ENCODE measurements at places on chromosomes 2 and 18. TPM values are rescaled to one million over a fixed set of nuclear protein-coding genes. Genes with fewer than 3 reads are reported as not detected.

GRCh38 chr2:84856787-84857186, 24.1 kb downstream of the TRABD2A start:
- no peaks in the 10 kb centered on the region for H3K4me1 ChIP-seq
- no peak overlapping the region for H3K27ac ChIP-seq
- H3K27me3 ChIP-seq = no peaks in the 10 kb centered on the region
- no peak for DNase-seq
- H3K36me3 ChIP-seq = no peaks in the 10 kb centered on the region
- H3K4me3 ChIP-seq = no peak overlapping the region

- no peaks in the 10 kb centered on the region for H3K27me3 ChIP-seq
- no peak overlapping the region for H3K4me3 ChIP-seq
- H3K27ac ChIP-seq = peak overlapping the region; percentile 75
- DNase-seq = no peak
- H3K4me1 ChIP-seq = no peaks in the 10 kb centered on the region
Observed at GRCh38 chr2:159093497-159093896, 125.1 kb downstream of the TANC1 start.

DNA sequence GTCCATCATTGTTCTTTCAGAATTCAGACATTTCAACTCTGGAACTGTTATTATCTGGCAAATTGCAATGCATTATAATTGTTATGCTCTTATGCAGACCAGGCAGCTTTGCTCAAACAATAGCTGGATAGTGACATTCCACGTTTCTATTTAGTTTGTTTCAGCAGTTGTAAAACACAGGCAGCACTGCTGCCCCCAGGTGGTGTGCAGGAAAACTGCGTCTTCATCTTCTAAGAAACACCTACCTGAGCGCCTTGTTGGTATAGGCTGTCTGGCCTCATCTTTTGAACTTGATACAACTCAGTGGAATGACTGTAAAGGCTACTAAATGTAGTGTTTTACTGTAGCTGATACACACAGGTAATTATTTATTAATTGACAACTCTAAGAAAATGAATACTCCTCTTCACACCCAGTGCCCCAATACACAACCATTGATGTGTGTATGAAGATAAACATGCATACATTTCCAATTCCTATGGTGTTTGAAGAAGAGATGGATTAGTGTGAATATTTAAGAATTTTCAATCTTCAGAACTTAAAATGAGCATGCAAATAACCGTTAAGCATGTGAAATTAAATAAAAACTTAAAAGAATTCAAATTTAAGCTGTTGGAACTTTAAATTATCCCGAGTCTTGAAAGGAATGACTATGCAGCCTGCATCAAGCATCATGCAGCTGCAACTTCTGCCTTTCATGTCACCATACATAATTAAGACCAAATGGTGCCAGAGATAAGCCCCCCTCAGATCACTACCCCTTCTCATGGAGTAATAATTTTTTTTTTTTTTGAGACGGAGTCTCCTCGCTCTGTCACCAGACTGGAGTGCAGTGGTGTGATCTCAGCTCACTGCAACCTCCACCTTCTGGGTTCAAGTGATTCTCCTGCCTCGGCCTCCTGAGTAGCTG, 85.6 kb downstream of the CD8B2 start:
- H3K4me1 ChIP-seq = no peaks in the 10 kb centered on the region
- no peaks in the 10 kb centered on the region for H3K36me3 ChIP-seq
- no peak for DNase-seq
- H3K4me3 ChIP-seq = no peak overlapping the region

DNA sequence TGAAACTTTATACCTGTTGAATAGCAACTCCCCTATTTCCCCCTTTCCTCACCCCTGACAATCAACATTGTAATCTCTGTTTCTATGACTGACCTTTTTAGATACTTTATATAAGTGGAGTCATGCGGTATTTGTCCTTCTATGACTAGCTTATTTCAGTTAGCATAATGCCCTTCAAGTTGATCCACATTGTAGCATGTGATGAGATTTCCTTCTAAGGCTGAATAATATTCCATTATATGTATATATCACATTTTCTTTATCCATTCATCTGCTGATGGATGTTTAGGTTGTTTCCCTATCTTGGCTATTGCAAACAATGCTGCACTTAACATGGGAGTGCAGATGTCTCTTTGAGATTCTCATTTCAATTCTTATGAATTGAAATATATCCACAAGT, 9.5 kb downstream of the FASTKD2 start:
- H3K4me1 ChIP-seq = no peaks in the 10 kb centered on the region
- no peaks in the 10 kb centered on the region for H3K36me3 ChIP-seq
- H3K4me3 ChIP-seq = no peak overlapping the region
- DNase-seq = no peak

- no peaks in the 10 kb centered on the region for H3K27me3 ChIP-seq
- H3K4me1 ChIP-seq = peaks cover 9% of the 10 kb centered on the region
- H3K4me3 ChIP-seq = no peak overlapping the region
- no peaks in the 10 kb centered on the region for H3K36me3 ChIP-seq
- peak; percentile 69 for DNase-seq
Observed at GRCh38 chr2:157898591-157898996, 22.5 kb upstream of the ACVR1 start.

DNA sequence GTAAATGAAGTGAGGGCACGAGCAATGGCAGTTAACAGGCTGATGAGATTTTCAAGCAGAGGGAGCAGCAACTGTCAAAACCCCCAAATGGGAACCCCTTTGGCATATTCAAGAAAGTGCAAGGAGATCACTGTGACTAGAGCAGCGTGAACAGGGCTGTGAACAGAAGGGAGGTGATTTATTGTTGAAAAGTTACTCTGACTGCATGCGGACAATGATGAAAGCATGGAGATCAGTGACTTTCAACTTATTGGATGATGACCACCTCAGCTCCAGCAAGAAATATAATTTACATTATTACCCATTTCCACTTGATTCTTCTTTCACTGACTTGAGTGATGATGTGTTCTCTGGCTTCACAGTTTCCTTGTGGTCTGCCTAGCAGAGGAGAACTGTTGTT, 187.8 kb upstream of the BOD1L2 start:
- H3K36me3 ChIP-seq = peaks cover 14% of the 10 kb centered on the region
- H3K27ac ChIP-seq = no peak overlapping the region
- no peaks in the 10 kb centered on the region for H3K27me3 ChIP-seq
- DNase-seq = no peak

DNA sequence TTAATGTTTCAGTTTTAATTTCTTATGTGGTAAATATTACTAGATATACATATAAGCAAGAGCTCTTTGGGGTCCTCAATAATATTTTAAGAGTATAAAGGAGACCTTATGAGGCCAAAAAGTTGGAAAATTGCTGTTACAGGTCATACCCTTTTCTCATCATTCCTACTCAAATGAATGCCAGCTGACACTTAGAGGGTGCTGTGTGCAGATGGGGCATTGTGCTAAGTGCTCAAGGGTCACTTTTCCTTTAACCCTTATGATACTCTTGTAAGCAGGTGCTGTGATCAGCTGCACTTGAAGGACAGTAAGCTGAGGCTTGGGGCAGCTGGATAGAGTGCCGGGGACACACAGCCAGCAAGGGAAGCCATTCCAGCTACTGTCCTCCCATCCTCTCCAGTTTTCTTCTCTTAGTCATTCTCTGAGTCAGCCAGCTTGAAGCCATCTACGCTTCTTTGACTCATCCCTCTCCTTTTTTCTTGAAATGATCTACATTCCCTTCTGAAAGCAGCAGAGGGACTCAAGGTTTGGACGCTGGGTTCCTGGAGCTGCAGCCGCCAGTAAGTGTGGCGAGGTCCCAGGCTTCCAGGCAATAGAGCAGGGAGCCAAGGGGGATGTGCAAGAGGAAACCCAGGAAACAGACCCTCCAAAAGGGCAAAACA, 42.0 kb upstream of the CREB1 start:
- no peaks in the 10 kb centered on the region for H3K36me3 ChIP-seq
- no peak for DNase-seq
- H3K27me3 ChIP-seq = no peaks in the 10 kb centered on the region

- no peaks in the 10 kb centered on the region for H3K36me3 ChIP-seq
- DNase-seq = peak; percentile 90
- no peaks in the 10 kb centered on the region for H3K27me3 ChIP-seq
- no peak overlapping the region for H3K4me3 ChIP-seq
- H3K27ac ChIP-seq = peak overlapping the region; percentile 74
Observed at GRCh38 chr2:30359644-30360167, 87.3 kb upstream of the LCLAT1 start.

GRCh38 chr18:41262688-41263087, 692.3 kb upstream of the PIK3C3 start:
- peaks cover 34% of the 10 kb centered on the region for H3K4me1 ChIP-seq
- H3K36me3 ChIP-seq = no peaks in the 10 kb centered on the region
- H3K4me3 ChIP-seq = no peak overlapping the region
- no peak overlapping the region for H3K27ac ChIP-seq

DNA sequence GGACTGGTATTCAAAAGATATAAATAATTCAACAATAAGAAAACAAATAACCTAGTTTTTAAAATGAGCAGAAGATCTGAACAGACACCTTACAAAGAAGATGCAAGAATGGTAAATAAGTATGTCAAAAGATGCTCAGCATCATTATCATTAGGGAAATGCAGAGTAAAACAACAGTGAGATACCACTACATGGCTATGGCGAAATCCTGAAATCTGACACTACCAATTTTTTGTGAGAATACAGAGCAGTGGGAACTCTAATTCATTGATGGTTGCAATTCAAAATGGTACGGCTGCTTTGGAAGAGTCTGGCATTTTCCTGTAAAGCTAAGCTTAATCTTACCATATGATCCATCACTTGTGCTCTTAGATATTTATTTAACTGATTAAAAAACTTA, 151.8 kb downstream of the UBR3 start:
- no peak for DNase-seq
- no peak overlapping the region for H3K4me3 ChIP-seq

DNA sequence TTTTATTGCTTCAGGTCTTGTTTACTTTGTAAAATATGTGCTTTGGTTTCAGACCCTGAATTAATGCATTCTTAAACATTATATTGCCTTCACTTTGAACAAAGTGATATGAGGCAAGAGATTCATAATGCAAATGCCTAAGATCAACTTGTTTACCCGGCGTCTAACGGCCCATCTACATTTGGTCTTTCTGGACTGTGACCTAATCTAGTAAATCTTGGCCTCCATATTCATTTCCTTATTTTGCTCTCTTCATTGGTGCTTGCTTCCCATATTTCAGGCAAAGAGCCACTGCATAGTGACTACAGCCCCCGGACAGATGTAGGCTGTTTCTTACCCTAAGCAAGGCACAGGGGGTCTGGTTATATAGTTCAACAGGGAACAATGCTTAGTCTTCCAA, 53.0 kb upstream of the SLC39A10 start:
- no peaks in the 10 kb centered on the region for H3K4me1 ChIP-seq
- no peak overlapping the region for H3K4me3 ChIP-seq
- DNase-seq = no peak
- no peaks in the 10 kb centered on the region for H3K27me3 ChIP-seq
- H3K36me3 ChIP-seq = no peaks in the 10 kb centered on the region
- no peak overlapping the region for H3K27ac ChIP-seq

DNA sequence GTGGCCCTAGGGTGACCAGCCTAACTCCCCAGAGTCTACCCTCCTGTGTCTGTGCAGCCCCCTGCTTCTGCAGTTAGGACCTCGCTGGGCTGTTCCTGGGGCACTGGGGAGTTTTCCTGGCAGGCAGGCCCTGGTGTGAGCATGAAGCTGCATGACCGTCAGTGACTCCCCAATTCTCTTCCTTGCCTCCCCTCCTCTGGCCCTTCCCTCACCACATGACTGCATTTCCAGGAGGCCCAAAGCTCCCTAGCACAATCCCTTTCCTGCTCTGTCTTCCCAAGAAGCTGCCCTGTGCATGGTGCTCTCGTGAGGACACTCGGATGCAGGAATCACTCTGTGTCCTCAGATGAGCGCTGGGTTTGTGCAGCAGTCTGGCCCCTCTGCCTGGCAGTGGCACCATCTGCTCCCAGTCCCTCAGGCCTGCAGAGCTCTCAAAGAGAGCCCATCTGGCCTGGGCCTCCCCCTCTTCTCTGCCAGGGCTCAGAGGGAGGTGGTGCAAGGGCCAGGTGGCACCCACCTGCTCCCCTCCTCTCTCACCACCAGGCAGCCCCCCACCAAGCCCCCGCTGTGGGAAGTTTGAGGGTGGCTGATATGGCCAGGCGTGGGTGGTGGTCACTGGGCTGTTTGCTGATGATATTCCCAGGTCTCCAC, 125.6 kb upstream of the HS6ST1 start:
- no peak overlapping the region for H3K27ac ChIP-seq
- no peak overlapping the region for H3K4me3 ChIP-seq
- no peaks in the 10 kb centered on the region for H3K27me3 ChIP-seq
- H3K36me3 ChIP-seq = no peaks in the 10 kb centered on the region

DNA sequence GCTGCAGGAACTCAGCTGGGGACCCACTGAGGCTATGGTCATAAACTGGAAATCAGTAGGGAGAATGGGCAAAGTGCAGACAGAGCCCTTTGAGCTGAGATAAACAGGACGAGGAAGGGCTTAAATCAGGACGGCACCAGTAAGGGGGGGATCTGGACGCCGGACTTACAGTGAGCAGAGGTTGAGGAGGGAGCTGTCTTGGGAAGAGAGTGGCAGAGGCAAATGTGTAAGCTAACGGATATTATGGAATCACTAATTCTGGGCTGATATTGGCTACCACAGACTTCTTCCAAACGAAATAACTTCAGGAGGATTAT, 539 bp downstream of the CYP27A1 start:
- peaks cover 18% of the 10 kb centered on the region for H3K4me1 ChIP-seq
- H3K36me3 ChIP-seq = no peaks in the 10 kb centered on the region
- H3K27me3 ChIP-seq = no peaks in the 10 kb centered on the region
- DNase-seq = no peak

- DNase-seq = no peak
- H3K27ac ChIP-seq = no peak overlapping the region
- H3K27me3 ChIP-seq = no peaks in the 10 kb centered on the region
- no peak overlapping the region for H3K4me3 ChIP-seq
- H3K36me3 ChIP-seq = no peaks in the 10 kb centered on the region
Observed at GRCh38 chr2:140270224-140270623, 1490.0 kb upstream of the NXPH2 start.

GRCh38 chr18:9859232-9859631, 26.5 kb upstream of the TXNDC2 start:
- no peaks in the 10 kb centered on the region for H3K4me1 ChIP-seq
- no peak overlapping the region for H3K27ac ChIP-seq
- no peaks in the 10 kb centered on the region for H3K27me3 ChIP-seq
- H3K36me3 ChIP-seq = no peaks in the 10 kb centered on the region
- no peak overlapping the region for H3K4me3 ChIP-seq

DNA sequence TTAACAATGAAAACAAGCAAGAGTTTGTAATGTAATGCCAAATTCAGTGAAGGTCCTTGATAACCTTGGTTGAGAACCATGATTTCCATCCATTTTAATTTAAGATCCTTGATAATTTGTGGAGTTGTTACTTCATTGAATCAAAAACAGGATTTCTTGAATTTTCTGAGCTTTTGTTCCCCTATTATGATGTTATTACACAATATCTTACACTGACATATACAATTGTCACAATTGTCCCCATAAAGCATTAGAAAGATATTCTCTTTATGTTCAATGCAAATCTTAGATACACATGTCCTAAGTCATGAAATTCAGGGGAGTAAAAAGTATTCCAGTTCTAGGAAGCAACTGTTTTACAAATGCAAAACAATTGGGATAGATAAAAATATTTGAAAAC, 83.6 kb downstream of the ARHGEF33 start:
- no peak overlapping the region for H3K4me3 ChIP-seq
- DNase-seq = no peak
- H3K4me1 ChIP-seq = no peaks in the 10 kb centered on the region
- no peaks in the 10 kb centered on the region for H3K36me3 ChIP-seq

Gene CYP27C1
- total RNA-seq = 0.27 TPM

Gene C2orf69
- total RNA-seq = 10.4 TPM

Gene RETSAT
- total RNA-seq = 26.5 TPM

Gene SEMA4F
- total RNA-seq = 3.9 TPM

Gene ASIC4
- total RNA-seq = not detected

Gene CDK15
- total RNA-seq = 0.49 TPM

Gene CFC1
- not detected for total RNA-seq

Gene ITGB1BP1
- 56.8 TPM for total RNA-seq

Gene LCT
- under 0.01 TPM for total RNA-seq

Gene CFLAR
- total RNA-seq = 230 TPM

Gene FBXO41
- 2.6 TPM for total RNA-seq

Measured in sigmoid colon (tissue), 7 donors.